T-helper 17 cell (primary cell): ENCODE measurements at places on chromosomes 12 and 14. TPM values are rescaled to one million over a fixed set of nuclear protein-coding genes. Genes with fewer than 3 reads are reported as not detected.

Gene KRT73
- 0.40 TPM for total RNA-seq

Gene DAO
- total RNA-seq, result not detected

Gene ATP5F1B
- 299 TPM for total RNA-seq

Gene SLCO1A2
- not detected for total RNA-seq

Gene OR4E1
- total RNA-seq, result not detected

Gene GXYLT1
- total RNA-seq, result 7.7 TPM

Gene P3H3
- total RNA-seq, result 0.97 TPM

Gene FOXN4
- total RNA-seq, result not detected

Gene OR4E2
- total RNA-seq, result not detected

Gene CCDC91
- total RNA-seq, result 65.3 TPM

Gene LTBP2
- 0.34 TPM for total RNA-seq

Gene LALBA
- not detected for total RNA-seq

Gene KRT6B
- not detected for total RNA-seq

Gene TAS2R19
- total RNA-seq, result 3.2 TPM

Gene AGAP2
- 46.5 TPM for total RNA-seq

Gene KLRG1
- 22.2 TPM for total RNA-seq

Gene APOF
- total RNA-seq, result not detected

Gene DBX2
- total RNA-seq, result not detected

Gene TMEM132C
- not detected for total RNA-seq

Gene KLRC2
- not detected for total RNA-seq

Gene BRF1
- 62.6 TPM for total RNA-seq

Gene PROX2
- not detected for total RNA-seq

Gene ERG28
- 8.4 TPM for total RNA-seq

Gene TMEM263
- 35.1 TPM for total RNA-seq

Gene PZP
- total RNA-seq, result not detected

Gene CCER1
- not detected for total RNA-seq

Gene GYS2
- total RNA-seq, result not detected

Gene CCDC197
- total RNA-seq, result not detected

Gene RNU4-1
- 2,168 TPM for total RNA-seq

Gene COA8
- 18.3 TPM for total RNA-seq

Gene CLEC6A
- not detected for total RNA-seq

Gene MYF6
- total RNA-seq, result not detected

Gene GALNT6
- 7.0 TPM for total RNA-seq

Gene HCAR3
- total RNA-seq, result 1.3 TPM

Gene ZNF891
- total RNA-seq, result 4.0 TPM

Gene LTB4R
- total RNA-seq, result 23.1 TPM

Gene TMEM119
- 5.0 TPM for total RNA-seq

Gene RNASE7
- total RNA-seq, result not detected

Gene SMAGP
- total RNA-seq, result 1.9 TPM

Gene CTDSP2
- total RNA-seq, result 132 TPM

Gene HHIPL1
- 0.12 TPM for total RNA-seq

Gene TCL1A
- not detected for total RNA-seq

Gene CLEC1A
- not detected for total RNA-seq
